ENCODE measurements at places on chromosomes 1 and 21. TPM values are rescaled to one million over a fixed set of nuclear protein-coding genes. Genes with fewer than 3 reads are reported as not detected.

GRCh38 chr1:2926447-2927055, 94.7 kb upstream of the ACTRT2 start:
- H3K4me3 ChIP-seq: no peak overlapping the region
- DNase-seq: no peak
- H3K27me3 ChIP-seq: peaks cover 86% of the 10 kb centered on the region
- H3K36me3 ChIP-seq: no peaks in the 10 kb centered on the region
- H3K27ac ChIP-seq: no peak overlapping the region

GRCh38 chr1:76145332-76145731, 70.8 kb downstream of the ST6GALNAC3 start:
- H3K4me3 ChIP-seq: no peak overlapping the region
- no peaks in the 10 kb centered on the region for H3K27me3 ChIP-seq
- no peaks in the 10 kb centered on the region for H3K36me3 ChIP-seq

DNA sequence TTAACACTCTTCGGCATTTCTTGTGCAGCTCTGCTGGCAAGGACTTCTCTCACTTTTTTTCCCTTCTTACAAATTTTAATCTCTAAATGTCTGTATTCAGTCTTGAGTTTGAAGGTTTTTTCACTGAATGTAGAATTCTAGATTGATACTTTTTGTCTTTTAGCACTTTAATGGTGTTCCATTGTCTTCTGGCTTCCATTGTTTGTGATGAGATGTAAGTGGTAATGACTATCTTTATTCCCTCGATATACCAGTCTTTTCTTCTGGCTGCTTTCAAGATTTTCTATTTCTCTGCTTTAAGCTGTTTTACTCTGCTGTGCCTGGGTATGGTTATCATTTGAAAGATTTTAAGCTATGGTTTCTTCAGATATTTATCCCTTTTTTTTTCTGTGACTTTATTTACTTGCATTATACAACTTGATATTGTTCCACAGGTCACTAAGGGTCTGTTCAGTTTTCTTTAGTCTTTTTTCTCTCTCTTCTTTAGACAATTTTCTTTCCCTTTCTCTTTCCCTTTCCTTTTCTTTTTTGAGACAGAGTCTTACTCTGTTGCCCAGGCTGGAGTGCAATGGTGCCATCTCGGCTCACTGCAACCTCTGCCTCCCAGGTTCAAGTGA, 35.8 kb downstream of the DYRK1A start:
- no peak overlapping the region for H3K27ac ChIP-seq
- no peak overlapping the region for H3K4me3 ChIP-seq
- H3K4me1 ChIP-seq: no peaks in the 10 kb centered on the region

DNA sequence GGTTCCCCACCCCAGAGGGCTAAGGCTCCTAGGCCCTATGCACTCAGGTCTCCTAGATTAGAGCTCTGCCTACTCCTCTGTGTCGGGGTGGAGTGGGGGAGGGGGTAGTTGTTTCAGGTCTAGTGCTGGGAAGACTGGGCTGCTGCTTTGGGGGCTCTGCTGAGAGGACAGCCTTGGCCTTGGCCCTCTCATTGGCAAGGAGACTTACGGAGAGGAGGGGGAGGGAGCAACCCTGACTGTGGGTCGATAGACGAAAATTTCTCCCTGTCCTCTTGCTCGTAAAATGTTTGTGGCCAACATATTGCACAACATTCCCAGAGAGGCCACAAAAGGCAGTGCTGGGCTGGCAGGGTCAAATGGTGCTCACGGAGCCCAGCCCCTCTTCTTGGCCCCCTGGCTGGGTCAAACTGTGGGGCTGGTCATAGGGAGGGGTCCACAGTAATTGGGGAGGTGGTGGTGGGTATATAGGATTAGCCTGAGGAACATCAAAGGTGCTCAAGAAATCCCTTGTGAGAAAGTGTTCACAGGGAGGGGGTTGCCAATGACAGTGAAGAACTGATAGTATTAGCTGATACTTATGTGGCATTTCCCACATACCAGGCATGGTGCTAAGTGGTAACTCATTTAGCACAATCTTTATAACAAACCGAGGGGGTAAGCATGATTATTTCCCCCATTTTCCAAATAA, 8.5 kb upstream of the DMBX1 start:
- no peak overlapping the region for H3K27ac ChIP-seq
- H3K27me3 ChIP-seq: no peaks in the 10 kb centered on the region
- H3K4me3 ChIP-seq: no peak overlapping the region
- no peaks in the 10 kb centered on the region for H3K36me3 ChIP-seq
- no peaks in the 10 kb centered on the region for H3K4me1 ChIP-seq

DNA sequence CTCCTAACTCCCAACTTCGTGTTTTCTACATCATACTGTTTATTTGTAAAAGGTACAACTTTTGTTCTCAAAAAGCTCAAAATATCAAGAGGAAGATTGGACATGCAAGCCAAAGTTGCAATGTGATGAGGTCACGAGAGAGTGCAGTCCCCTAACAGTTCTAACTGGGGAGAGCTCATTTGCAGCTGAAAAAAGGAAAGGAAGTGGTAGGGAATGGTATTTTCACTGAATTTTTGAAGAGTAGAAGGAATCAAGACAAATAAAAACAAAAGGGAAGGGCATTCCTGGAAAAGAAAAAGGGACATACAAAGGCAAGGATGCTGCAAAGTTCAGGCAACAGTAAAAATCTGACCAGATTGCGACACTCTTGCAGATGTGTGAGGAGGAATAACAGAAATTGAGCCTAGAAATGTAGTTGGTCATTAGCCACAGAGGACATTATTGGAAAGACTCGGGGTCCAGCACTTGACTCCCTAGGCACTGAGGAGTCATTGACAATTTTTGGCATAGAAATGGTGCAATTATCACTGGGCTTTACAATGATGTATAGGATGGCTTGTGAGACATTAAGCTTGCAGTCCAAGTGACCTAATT, 67.9 kb downstream of the TBX15 start:
- no peaks in the 10 kb centered on the region for H3K36me3 ChIP-seq
- DNase-seq: no peak
- H3K27ac ChIP-seq: no peak overlapping the region
- no peaks in the 10 kb centered on the region for H3K4me1 ChIP-seq
- H3K4me3 ChIP-seq: no peak overlapping the region

DNA sequence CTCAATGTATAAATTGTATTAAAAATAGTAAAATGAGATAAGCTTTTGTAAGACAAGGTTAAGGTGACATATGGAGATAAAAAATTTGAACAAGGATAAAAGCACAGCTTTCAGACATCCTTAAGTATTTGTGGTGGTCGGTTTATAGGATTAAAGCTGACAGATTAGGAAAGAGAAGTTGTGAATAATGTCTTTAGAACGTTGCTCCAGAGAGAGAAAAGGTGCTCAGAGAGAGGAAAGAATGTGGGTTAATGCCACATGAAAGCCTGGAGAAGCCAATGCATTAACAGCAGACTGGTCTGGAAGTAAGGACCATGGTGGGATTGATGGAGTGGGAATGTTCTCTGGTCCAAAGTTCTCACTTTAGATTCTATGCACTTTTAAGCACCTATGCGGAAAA, 44.8 kb downstream of the ATP6V1G3 start:
- DNase-seq: no peak
- no peaks in the 10 kb centered on the region for H3K4me1 ChIP-seq
- no peaks in the 10 kb centered on the region for H3K27me3 ChIP-seq
- no peak overlapping the region for H3K4me3 ChIP-seq
- H3K27ac ChIP-seq: no peak overlapping the region

DNA sequence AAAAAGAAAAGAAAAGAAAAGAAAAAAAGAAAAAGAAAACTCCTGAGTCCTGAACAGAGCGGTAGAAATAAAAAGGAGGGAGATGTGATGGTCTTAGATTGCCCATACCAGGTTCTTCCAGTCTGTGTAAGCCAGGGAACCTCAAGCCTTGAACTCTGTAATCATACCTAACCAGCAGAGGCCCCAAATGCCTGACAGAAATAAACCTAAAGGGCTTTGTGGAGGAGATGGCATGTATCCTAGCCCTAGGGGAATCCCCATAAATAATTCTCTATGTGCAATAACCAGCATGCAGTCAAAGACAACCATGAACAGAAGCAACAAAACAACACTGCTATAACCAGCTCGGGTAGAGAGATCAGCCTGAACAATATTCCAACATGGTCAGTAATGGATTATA, 40.4 kb downstream of the USP48 start:
- H3K4me1 ChIP-seq: no peaks in the 10 kb centered on the region
- H3K27ac ChIP-seq: no peak overlapping the region
- no peaks in the 10 kb centered on the region for H3K36me3 ChIP-seq

- H3K27me3 ChIP-seq: no peaks in the 10 kb centered on the region
- H3K4me1 ChIP-seq: no peaks in the 10 kb centered on the region
Measured at GRCh38 chr1:114756949-114757454, 782 bp downstream of the CSDE1 start.

The RRP1 gene
- 22.9 TPM for total RNA-seq

The KRTAP10-3 gene
- not detected for total RNA-seq
